ENCODE measurements at places on chromosomes 5 and 9. TPM values are rescaled to one million over a fixed set of nuclear protein-coding genes. Genes with fewer than 3 reads are reported as not detected.
A peak's percentile ranks its signal among the peaks of the same experiment; 100 is the strongest.

Gene VLDLR
- 24.2 TPM for total RNA-seq

Gene F2RL1
- total RNA-seq: 51.9 TPM

Gene BSPRY
- 14.5 TPM for total RNA-seq

Gene MSX2
- total RNA-seq: 0.79 TPM

DNA sequence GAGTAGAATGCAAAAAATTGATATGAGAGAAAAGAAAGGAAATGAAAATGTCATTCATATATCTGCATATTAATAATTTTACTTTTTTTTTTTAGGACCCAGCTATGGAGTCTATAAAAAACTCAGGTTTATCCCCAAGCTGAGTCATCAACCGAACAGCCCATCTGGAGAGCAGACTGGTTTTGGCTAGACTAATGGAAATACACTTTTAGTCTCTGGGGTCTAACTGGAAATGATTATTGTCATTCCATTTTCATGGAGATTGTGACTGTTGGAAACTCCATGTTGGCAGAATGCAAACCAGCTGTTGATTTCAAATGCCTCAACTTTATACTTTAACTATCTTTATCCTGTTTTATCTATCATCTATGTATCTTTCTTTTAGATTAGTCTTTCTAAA, 28.7 kb downstream of the ANXA1 start:
- H3K27ac ChIP-seq: no peak overlapping the region
- no peaks in the 10 kb centered on the region for H3K27me3 ChIP-seq
- H3K4me3 ChIP-seq: no peak overlapping the region
- DNase-seq: no peak
- no peaks in the 10 kb centered on the region for H3K36me3 ChIP-seq
- H3K4me1 ChIP-seq: no peaks in the 10 kb centered on the region

DNA sequence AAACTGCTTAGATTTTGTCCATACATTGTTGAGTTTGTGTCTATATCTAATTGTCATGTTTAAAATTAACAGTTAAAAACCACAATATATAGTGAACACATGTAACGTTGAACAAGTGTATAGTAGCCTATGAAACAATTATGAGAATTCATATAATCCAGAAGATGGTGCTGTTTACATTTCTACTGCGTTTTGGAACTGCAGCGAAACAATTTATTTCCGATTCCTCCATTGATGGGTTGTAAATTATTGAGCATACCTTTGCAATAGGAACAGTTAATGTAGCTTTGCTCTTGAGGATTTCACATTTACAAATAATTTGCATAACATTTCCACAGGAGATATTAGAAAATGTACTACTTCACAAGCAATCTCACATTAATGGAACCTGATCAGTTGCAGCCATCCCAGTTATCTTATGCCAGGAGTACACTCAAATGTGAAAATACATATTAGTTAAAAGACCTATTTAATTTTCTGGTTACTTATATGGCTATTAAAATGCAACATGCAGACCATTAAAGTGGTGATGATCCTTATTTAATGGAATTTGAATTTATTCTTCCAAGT, 411.8 kb downstream of the CDH10 start:
- peak; percentile 29 for DNase-seq
- H3K27ac ChIP-seq: no peak overlapping the region
- no peak overlapping the region for H3K4me3 ChIP-seq
- no peaks in the 10 kb centered on the region for H3K27me3 ChIP-seq
- no peaks in the 10 kb centered on the region for H3K36me3 ChIP-seq

- no peaks in the 10 kb centered on the region for H3K4me1 ChIP-seq
- H3K27me3 ChIP-seq: no peaks in the 10 kb centered on the region
- DNase-seq: peak; percentile 26
- no peak overlapping the region for H3K4me3 ChIP-seq
Observed at GRCh38 chr9:21741151-21741550, 61.3 kb upstream of the MTAP start.

- no peak overlapping the region for H3K27ac ChIP-seq
- H3K4me1 ChIP-seq: no peaks in the 10 kb centered on the region
- no peaks in the 10 kb centered on the region for H3K27me3 ChIP-seq
- H3K36me3 ChIP-seq: no peaks in the 10 kb centered on the region
Observed at GRCh38 chr5:24909210-24909609, 264.4 kb upstream of the CDH10 start.

GRCh38 chr9:93172666-93173364, 11.1 kb upstream of the WNK2 start:
- no peak for DNase-seq
- no peaks in the 10 kb centered on the region for H3K27me3 ChIP-seq
- no peak overlapping the region for H3K27ac ChIP-seq
- H3K4me1 ChIP-seq: no peaks in the 10 kb centered on the region

DNA sequence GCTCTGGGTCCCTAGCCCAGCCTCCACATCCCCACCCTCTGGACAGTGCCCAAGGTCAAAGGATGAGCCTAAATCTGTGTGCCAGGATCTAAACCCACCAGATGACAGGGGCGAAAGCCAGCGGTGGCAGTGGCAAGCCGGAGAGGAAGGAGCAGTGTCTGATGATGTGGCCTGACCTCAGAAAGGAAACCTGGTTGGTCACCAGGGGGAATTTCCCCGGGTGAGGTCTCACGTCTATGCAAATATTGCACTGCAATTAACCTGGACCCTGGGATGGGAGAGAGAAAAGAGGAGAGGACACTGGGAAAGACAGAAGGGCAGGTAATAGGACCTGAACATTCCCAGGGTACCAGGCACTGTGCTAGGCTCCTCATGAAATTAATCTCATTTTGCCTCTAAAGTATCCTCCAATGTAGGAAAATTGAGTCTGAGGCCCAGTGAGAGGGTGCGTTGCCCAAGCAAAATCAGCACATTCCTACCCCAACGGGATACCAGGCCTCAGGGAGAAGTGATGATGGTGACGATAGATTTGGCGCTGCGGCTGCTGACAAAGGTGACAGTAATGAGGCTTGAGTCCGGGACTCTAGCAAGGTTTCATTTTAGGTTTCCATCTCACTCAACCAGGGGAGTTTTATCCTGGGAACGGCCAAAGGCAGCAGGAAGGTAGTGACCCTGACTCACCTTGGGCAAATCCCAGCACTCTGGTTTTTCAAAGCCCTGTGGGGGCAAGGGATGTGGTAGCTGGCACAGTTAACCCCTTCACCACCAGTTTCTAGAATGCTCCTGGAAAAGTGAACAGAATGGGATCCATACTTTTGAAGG, 13.4 kb upstream of the TNIP1 start:
- H3K27me3 ChIP-seq: no peaks in the 10 kb centered on the region
- no peak for DNase-seq
- H3K36me3 ChIP-seq: no peaks in the 10 kb centered on the region
- H3K4me1 ChIP-seq: peaks cover 8% of the 10 kb centered on the region

GRCh38 chr9:91034521-91034920, 232.9 kb downstream of the SYK start:
- no peak overlapping the region for H3K4me3 ChIP-seq
- no peak overlapping the region for H3K27ac ChIP-seq
- peaks cover 15% of the 10 kb centered on the region for H3K4me1 ChIP-seq
- DNase-seq: no peak

DNA sequence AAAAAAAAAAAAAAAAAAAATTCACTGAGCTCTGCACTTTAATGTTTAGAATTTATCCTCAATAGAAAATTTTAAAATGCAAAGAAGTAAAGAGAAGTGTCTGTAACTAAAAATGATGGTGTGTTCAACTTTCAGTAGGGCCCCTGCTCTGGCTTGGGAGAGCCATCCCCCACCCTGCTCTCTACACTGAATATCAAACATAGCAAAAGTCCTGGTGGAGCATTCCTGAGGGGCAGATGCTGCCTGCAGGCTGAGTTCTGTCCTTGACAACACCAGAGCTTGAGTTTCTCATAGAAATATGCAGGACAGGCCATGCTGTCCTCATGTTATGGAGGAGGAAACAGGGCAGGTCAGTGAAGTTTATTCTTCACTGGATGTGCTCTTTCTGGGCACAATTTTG, 7.1 kb upstream of the SEMA4D start:
- no peaks in the 10 kb centered on the region for H3K36me3 ChIP-seq
- no peak overlapping the region for H3K4me3 ChIP-seq
- peak overlapping the region; percentile 81 for H3K27ac ChIP-seq
- peaks cover 14% of the 10 kb centered on the region for H3K4me1 ChIP-seq
- H3K27me3 ChIP-seq: no peaks in the 10 kb centered on the region
- no peak for DNase-seq

DNA sequence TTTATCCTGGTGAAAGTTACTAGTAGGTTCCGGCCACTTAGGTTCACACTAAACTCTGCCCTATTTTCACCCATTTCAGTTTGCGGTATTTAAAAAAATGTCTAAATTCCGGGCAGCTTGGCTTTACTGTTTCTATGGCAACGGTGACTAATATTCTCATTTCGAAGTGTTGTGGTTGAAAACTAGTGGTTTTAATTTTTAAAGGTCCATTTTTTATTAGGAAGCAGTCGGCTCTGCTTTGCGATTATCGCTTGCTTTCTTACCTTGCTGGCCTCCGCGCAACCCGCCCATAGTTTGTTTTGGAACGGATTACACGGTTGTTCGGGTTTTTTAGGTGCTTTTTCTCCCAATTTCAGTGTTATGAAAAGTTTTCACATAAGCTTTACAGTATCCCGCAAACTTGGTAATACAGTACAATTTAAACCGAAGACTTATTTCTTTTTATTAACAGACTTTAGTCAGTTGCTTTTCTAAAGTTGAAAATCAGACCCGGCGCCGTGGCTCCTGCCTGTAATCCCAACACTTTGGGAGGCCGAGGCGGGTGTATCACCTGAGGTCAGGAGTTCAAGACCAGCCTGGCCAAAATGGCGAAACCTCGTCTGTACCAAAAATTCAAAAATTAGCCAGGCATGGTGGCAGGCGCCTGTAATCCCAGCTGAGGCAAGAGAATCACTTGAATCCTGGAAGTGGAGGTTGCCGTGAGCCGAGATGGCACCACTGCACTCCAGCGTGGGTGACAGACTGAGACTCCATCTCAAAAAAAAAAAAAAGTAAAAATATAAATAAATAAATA, 1.6 kb downstream of the KDM4C start:
- peaks cover 2% of the 10 kb centered on the region for H3K4me1 ChIP-seq
- H3K36me3 ChIP-seq: no peaks in the 10 kb centered on the region
- DNase-seq: no peak

Measured in kidney (tissue), 22 donors.